Liver (tissue), 10 donors: ENCODE measurements at places on chromosomes 4 and X.
A peak's percentile ranks its signal among the peaks of the same experiment; 100 is the strongest.

GRCh38 chr4:182286931-182287330 is 43.7 kb downstream of the TENM3 start:
- no peak for DNase-seq

DNA sequence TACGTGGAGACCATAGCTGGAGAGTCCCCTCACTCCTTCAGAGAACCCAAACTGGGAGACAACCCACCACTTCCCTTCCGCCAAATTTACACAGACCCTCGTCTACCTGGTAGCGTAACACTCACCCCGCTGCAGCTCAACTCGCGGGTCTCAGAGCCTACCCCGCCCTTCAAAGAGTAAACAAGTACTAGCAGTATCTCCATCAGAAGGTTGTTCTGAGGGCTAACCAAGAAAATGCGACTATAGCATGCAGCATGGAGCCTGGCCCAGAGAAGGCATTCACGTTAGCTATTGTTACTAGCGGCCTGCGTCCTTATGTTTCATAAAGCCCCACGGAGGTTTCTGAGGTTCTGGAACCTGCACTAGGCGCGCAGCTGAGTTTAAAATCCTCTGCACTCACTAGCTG is 531 bp upstream of the MANBA start:
- no peak for DNase-seq

GRCh38 chr4:106541253-106541652 is 172.7 kb upstream of the GIMD1 start:
- no peak for DNase-seq

GRCh38 chr4:159013692-159014091 is 89.2 kb upstream of the RAPGEF2 start:
- no peak for DNase-seq

- peak; percentile 41 for DNase-seq
Measured at GRCh38 chr4:82268050-82268825, 105.6 kb downstream of the HNRNPD start.
